CD4-positive, alpha-beta T cell treated with Interleukin-21 for 1 hour (primary cell): ENCODE measurements at places on chromosomes 13 and 19.
A peak's percentile ranks its signal among the peaks of the same experiment; 100 is the strongest.

- no peak for DNase-seq
Observed at GRCh38 chr19:15304140-15304705, 28.1 kb downstream of the BRD4 start.

GRCh38 chr13:74910415-74910814 is 571.6 kb downstream of the TBC1D4 start:
- no peak for DNase-seq

GRCh38 chr13:42525035-42525504 is 48.9 kb upstream of the TNFSF11 start:
- no peak for DNase-seq

DNA sequence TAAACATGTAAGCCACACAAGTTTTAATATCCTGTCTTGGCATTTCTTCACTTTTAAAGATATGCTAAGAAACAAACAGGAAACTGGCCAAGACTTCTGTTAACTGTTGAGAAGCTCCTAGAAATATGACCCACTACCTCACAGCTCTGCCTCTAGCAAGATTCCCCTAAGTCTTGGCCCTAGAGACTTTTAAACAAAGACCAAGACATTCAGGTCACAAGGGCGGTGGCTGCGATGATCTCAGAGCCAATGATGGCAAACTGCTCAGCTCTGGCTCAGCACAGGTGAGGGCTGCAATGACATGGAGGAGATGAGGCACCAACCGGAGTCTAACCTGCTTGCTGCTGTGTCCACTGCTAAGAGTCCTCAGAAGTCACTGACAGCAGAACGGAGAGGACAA is 114.8 kb downstream of the SUCLA2 start:
- no peak for DNase-seq

DNA sequence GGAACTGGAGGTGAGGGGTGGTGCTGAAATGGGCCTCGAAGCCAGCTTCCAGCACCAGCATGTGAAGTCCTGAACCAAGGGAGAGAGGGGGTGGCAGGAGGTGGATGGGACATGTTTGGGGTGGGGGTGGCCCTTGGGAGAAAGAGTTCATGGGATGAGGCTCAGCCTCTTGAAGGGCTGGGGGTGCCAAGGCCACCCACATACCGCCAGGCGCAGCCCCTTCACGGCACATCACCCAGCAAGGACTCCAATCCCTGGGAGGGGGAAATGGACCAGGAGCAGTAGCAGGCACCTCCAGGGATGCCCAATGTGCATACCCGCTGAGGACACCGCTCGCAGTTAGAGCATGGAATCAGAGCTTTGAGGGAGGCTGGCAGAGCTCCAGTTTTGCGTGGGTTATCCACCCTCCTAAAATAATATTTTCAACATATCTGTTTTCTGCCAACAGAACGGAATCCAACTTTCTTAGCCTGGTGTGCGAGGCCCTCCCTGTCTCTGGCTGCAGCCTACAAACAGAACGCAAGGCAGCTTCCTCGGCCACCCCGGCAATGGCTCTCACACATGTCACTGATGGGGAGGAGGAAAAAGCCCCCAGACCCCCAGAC is 140.5 kb upstream of the VSTM2B start:
- no peak for DNase-seq

- no peak for DNase-seq
Observed at GRCh38 chr13:49641801-49642291, 13.5 kb downstream of the ARL11 start.

DNA sequence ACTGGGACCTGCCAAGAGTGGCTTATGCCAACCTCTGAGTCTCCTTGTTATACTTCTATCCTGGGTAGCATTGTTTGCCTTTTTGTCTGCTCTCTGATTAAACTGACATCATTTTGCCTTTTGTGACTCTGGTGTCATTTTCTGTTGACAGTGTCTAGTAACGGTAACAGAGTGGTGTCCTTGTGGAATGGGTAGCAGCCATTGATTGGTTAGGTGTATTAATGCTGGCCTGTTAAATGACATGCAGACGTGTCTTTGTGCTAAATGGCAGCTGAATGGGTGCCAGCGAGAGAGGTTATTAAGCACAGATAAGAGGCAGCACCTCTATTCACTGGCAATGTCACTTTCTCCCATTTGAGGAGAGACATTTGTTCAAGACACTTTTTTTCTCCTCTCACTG is 1289.4 kb downstream of the PCDH9 start:
- no peak for DNase-seq

DNA sequence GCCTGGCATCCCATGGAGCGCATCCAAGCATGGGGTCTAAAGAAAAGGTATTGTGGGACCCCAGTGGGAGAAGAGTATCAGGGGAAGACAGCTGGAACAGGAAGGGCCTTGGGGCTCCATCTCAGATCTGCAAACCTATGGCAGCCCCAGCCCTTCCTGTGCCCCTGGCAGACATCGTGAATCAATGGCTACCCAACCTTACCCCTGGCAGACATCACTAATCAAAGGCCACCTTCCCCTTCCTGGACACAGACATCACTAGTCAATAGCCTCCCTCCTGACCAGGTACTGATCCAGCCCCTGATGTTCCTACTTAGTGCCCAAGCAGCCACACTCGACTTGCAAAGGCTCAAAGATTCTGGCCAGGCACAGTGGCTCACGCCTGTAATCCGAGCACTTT is 15.8 kb downstream of the F2RL3 start:
- no peak for DNase-seq

- no peak for DNase-seq
Observed at GRCh38 chr13:105213512-105213911, 1322.0 kb downstream of the EFNB2 start.

DNA sequence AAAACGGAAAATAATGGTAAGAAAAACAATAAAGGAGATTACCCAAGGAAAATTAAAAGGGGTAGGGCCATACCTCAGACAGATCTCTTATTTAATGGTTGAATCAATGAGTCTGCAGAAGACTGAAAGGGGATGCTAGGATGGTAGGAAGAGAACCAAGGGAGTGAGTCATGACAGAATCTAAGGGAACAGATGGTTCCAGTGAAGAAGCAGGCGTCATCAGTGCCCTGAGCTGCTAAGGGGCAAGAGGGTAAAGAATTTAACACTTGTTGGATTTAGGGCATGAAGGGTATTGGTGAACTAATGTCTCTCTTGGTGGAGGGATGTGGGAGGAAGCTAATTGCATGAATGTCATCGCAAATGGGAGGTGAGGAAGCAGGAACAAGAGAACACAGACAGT is 329.2 kb upstream of the TSHZ3 start:
- DNase-seq = no peak

- DNase-seq = peak; percentile 34
Observed at GRCh38 chr13:45280751-45281634, 60.0 kb downstream of the TPT1 start.

DNA sequence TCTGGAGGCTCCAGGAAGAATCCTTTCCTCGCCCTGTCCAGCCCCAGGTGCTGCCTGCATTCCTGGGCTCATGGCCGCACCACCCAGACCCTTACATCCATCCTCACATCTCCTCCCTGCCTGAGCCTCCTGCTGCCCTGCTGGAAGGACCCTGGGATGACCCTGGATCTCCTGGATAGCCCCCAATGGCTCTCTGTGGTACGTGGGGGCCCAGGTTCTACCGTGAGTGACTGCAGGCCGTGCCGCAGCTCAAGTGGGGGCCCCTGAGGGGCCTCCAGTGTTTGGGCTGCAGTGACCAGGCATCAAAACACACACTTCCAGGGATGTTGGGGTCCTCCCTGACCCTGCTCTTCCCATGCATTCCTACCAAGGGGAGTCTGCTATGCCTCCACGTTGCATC is 8.3 kb upstream of the MCF2L start:
- no peak for DNase-seq

DNA sequence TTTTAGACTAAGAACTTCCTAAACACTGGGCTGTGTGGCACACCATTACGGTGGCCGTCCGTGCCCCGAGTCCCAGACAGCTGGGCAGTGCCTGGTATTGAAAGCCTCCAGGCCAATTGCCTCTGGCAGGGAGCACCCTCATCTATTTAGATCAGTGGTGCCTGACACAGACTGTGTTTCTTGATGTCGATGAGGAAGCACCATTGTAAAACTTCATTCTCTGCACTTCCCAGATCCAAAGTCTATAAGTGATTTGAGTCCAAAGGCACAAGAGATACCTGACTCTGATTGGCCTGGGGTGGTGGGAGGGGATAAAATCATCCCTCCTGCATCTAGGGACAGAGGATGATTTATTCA is 8.5 kb upstream of the STK24 start:
- no peak for DNase-seq

DNA sequence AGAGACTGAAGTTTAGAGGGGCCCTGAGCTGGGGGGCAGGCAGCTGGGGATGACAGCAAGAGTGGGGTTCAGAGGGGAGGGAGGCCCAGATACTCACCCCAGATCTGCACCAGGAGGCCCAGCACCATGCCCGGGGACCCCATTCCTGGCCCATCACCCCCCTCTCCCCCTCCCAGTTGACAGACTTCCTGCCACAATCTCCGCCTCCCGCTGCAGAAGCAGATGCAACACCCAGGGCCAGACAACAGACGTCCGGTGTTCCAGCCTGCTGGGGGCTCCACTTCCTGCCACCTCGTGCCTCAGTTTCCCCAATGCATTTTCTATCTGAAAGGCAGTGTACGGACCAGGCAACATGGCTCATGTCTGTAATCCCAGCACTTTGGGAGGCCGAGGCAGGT is at the start of gene TMIGD2:
Gene TMIGD2, minus strand, starts transcription at position 147 of the 398 bp plus-strand sequence. Its CDS starts 4 bp downstream, at position 143.
- no peak for DNase-seq

DNA sequence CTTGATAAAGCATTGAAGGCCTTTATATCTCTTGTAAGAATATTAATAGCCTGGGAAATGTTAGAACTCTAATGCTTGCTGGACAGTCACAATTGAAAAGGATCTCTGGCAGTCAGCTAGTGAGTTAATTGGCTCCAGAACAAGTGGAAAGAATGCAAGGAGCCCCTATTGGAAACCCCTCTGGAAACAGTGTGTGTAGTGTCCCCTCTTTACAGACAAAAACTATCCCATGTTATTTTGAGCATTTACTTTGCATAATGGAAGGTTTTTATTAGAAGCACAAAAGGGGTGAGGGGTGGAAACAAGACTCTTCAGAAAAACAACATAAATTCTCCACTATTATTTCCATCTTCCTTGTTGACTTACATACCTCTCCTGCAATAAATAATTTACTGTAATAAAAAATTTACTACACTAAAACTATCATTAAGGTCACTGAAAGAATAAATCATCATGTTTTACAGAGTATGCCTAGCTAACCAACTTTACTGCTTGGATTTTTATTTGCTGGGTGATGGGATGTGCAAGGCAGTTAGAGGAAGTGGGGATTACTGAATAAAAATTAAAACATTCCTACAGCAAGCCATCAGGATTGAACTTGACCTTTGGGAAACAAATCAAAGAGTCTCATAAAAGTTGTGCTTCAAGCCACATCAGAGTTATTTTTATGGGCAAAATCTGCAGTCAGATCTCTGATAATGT is 610.4 kb downstream of the TBC1D4 start:
- DNase-seq = no peak

- no peak for DNase-seq
Observed at GRCh38 chr19:35316560-35316959, 12.4 kb upstream of the CD22 start.

GRCh38 chr13:50425772-50426171 is 410.5 kb downstream of the KCNRG start:
- no peak for DNase-seq

DNA sequence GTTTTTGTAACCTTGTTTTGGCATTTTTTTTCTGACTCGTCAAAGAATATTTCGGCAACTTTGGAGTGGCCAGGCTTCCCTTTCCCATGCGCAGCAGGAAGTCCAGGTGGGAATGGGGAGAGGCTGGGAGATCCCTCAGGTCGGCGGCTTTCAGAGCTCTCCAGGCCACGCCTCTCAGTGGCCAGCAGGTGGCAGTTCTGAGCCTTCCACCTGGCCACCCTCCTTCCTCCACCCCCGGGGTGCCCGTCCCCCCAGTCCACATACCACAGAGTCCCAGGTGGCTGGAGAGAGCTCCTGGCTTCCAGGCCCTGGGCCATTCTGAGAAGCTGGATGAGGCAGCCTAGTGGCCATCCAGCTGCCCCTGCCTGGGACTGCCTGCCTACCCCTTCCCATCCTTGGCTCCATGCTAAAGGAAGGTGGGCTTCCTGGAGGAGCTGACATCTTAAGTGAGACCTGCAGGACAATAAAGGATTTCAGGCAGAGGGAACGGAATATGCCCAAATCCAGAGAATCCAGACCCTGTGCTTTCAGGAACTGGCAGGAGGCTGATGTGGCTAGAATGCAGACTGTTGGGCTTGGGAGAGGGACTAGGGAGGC is 46.3 kb downstream of the CCNE1 start:
- DNase-seq = peak; percentile 41

GRCh38 chr13:109610517-109610916 is 175.9 kb downstream of the IRS2 start:
- peak; percentile 24 for DNase-seq

DNA sequence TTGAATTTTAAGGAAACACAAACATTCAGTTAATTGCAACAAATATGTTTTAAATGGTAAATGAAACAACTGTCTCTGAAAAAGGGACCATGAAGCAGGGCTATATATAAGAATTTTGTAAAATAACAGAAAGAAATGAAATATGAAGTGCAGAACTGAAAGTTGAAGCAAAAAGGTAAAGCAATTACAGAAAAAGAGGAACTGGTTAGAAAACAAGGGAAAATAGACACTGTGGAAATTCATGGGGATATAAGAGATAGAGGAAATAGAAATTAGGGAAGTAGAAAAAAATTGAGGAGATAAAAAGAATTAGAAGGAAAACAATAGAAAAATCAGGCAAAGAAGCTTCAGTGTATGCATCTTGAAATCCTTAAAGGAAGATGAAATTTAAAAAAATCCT is 40.0 kb upstream of the TDRD3 start:
- no peak for DNase-seq

DNA sequence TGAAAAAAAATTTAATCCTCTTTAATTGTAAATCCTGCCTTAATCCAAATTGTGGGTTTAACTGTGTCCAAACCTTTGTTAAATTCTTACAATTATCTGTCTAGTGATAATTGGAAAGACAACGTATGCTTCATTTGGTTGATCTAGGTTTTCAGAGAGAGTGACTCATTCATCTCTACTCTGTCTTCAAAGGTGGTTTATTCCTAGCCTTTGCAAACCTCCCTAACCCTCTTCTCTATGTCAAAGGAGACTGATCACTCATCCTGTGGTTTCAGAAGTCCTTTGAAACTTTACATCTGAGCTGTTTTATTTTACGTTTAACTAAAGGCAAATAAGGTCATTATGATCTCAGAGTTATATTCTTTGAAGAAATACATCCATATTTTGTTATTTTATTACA is 8.8 kb upstream of the OXGR1 start:
- no peak for DNase-seq

- DNase-seq = no peak
Observed at GRCh38 chr13:111007209-111007608, 92.3 kb upstream of the ANKRD10 start.

DNA sequence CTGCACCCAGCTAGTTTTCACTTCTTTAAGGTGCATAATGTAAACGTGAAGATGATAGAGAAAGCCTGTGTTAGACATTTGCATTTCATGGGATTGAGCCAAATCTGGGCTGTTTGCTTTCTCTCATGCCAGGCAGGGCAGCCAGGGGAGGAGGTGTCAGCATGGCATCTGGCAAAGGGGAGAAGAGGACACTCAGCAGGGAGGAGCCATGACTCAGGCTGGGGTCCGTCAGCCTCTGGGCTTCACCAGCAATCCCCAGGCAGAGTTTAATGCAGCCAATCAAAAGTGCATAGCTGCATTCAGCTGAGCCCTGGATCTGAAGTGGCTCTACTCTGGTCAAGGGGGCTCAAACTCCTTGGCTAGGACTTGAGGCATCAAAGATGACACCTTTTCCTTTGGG is 23.5 kb downstream of the EBPL start:
- no peak for DNase-seq
